ENCODE measurements at places on chromosomes 12 and 14.
A peak's percentile ranks its signal among the peaks of the same experiment; 100 is the strongest.

GRCh38 chr12:44859998-44860689 is 16.0 kb downstream of the NELL2 start:
- no peak for DNase-seq

DNA sequence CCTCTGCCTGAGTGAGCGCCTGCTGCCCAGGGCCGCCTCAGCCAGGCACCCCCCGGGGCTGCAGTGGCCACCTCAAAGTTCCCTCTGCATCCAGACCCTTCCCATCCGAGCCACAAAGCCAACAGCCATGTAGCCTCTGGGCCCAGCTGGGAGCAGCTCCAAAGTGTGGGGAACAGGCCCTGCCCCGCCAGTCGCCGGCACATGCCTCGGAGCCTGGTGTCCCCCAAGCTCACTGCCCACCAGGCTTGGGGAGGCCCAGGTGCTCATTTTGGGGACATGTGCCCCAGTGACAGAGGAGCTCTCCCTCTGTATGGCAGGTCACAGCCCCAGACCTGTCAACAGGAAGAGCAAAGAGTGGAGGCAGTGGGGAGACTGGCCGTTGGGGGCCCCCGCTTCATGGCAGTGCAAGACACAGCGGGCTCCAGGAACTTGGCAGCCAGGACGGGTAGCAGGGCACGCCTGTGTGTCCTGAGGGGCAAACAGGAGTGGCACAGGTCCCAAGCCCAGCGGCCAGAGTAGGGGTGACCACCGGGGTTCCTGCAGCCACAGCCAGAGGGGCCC is 29.9 kb downstream of the JAG2 start:
- no peak for DNase-seq

DNA sequence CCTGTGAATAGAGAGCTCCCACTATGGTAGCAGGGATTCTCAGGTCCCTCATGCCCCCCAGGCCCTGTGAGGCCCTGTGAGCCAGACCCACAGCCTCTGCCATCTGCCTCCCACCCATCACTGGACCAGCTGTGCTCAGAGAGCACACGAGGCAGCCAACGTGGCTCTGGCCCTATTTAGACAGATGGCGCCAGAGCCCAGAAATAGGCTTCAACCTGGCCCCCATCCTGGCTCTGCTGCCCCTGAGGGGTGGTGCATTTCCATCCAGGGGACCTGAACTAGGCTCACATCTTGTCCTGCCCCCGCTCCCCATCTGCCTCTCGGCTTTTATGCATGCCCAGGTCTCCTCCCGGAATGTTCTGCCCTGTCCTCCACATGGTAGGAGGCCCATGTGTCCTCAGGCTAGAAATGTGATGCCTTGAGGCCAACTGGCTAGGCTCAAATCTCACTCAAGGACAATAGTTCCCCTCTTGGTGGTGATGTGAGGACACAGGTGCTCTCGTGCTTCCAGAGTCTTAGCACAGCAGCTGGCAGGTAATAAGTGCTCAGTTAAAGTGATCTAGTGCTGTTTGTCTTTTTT is 18.9 kb downstream of the TMEM63C start:
- DNase-seq: no peak

- DNase-seq: no peak
Observed at GRCh38 chr14:71006200-71006563, 98.9 kb downstream of the PCNX1 start.

DNA sequence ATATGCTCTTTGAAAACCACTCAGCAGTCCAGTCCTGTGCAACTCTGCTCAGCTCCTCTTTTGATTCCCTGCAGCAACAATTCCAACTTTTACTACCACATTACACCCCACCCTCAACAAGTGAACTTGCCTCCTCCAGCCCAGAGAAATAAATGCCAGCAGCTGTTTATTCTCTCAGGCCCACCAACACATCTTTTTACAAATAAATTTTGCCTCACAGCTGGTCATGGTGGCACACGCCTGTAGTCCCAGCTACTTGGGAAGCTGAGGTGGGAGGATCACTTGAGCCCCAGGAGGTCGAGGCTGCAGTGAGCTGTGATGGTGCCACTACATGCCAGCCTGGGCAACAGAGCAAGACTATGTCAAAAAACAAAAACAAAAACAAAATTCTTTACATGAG is 9.8 kb downstream of the SNX6 start:
- no peak for DNase-seq

DNA sequence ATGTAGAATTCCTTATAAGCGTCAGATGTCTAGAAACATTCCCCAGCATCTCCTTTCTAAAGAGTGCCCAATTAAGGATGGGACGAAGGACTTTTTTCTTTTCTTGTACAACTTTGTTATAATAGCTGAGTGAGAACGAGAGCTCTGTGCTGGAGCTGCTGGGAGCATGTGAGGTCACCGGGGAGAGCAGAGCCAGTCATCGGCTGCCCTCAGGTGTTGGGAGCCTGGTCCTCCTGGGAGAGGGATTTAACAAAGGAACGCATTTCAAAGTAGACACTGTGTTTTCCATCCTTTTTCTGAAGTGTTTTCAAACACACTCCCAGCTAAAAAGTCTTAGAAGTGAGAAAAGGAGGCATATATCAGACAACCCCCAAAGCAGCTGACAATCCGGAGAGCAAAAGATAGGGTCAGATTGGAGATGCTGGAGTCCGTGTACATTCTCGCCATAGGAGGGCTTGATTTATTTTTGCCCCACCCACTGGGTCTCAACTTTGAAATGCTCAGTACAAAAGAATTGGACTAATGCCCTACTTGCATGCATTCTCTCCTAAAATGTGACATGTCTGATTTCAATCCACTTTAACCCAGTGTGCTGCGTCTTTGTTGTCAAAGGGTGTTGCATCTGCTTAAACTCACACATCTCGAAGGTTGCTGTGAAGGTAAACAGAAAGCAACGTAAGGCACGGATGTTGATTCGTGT is 50.8 kb upstream of the PIWIL1 start:
- DNase-seq: no peak

GRCh38 chr14:23827100-23827892 is 126.3 kb upstream of the DHRS4 start:
- no peak for DNase-seq

DNA sequence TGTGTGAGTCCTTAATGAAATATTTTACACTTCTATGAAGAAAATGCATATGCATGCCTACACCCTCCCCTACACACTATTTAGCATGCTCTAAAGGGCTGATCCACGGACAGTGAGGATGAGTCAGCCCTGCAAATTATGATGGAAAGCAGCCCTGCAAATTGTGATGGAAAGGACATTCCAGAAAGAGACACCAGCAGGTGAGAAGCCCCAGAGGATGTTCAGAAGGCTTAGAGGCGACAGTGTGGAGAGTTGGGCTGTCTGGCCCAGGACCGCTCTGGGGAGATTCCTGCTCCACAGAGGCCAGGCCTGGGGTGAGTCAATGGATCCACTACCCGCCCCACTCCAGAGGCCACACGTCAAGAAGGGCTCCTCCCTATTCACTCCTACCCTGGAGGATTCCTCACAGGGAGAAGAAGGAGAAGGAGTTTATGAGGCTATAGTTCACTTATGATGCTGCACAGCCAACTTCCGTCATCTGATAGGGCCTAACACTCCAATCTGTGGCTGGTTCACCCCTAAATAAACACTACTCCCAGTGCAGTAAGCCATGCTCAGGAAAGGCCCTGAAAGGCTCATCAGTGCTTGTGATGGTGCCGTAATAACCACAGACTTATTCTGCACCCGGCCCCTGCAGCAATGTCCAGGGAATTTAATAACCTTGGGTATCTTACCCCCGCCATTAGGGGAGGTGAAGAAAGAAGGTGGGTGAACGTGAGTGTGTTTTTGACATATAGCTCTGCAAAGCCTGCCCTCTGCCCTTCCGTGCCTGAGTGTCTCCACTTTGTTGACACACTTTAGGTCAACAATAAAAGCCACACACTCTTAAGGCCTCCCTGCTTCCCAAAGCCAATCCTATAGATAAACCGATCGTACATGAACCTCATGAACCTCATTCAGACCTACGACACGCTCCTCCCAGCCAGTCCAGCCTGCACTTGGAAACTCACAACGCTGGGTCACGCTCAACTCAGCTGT is 46.4 kb downstream of the CLMN start:
- no peak for DNase-seq

- DNase-seq: no peak
Observed at GRCh38 chr14:33764876-33765650, 185.8 kb downstream of the EGLN3 start.

DNA sequence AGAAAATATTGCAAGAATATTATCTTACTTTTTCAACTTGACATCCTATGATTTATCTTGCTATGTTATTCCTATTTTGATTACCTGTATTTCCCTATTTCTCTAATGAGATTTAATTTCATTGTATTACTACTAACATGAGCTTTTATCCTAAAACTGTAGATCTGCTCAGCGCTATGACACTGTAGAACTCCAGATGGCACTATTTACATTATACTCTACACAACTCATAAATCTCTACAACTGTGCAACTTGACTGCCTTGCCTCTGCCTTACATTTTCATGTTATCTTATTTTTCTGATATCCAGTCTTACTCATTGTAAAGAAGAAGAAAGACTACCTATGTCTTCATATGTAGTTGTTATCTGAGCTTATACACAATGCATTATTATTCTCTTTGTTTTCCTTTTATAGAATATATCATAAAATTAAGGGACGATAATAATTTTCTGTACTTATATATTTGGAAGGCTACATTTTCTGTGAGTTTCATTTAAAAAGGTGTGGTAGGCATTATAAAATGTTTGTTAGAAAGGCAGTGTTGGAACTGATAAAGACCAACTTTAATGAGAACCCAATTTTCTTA is 24.1 kb downstream of the NUP37 start:
- peak; percentile 31 for DNase-seq

GRCh38 chr14:67467134-67467533 is 21.4 kb downstream of the TMEM229B start:
- no peak for DNase-seq

DNA sequence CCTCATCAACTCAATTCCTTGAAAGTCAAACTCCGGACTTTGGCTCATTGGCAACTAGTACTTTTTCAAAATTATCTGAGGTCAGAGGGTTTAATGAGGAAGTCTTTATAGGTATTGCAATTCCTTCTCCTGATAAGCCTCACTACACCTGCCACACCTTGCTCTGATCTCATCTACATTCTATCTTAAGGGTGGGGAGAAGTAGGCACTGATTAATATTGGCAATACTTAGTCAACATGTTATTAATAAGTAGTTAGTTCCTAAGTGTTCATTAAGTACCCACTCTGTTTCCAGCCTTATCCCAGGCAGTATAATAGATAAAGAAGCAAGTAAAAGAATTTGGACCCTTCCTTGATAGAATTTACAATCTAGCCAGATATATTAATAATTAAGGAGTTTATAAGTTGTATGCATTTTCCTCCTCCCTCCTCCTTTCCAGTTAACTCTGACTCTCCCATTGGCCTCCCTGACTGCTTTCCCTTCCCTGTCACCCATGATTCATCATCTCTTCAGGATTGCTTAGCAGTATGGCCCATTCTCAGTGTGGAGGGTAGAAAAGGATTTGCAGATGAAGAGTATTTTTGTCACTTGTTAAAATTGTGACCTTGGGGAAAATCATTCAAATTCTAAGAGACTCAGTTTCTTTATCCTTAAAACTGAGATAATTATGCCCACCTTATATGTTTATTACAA is 231.0 kb upstream of the ATP2B1 start:
- DNase-seq: no peak

GRCh38 chr12:29212682-29213403 is 63.8 kb downstream of the FAR2 start:
- DNase-seq: no peak

DNA sequence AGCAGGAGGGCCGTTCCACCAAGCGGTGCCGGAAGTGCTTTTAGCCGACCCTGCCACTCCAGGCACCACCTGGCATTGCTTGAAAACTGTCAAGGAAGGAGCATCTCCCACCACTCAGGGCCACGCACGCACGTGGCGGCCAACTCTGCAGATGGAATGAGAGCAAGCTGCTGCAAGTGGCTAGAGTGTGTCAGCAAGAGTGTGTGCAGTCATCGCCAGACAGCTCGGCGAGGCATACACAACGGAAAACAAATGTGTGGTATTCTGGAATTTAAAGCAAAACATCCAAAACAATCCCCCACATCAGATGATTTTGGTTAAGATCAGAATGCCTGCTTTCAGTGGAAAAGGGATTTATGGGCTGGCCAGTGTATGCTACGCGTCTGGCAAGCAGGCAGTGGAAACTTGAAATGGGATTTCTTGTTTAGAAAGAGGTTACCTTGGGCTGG is 11.2 kb downstream of the CD9 start:
- no peak for DNase-seq

- DNase-seq: no peak
Observed at GRCh38 chr12:84912198-84913128, at the start of gene SLC6A15. Gene SLC6A15 (minus strand): TSS chr12:84912799. CDS start chr12:84892120, 20,679 bp downstream.

- peak; percentile 86 for DNase-seq
Observed at GRCh38 chr12:6534945-6535696, 804 bp downstream of the GAPDH start.

- no peak for DNase-seq
Observed at GRCh38 chr12:62808166-62808879, 126.6 kb downstream of the PPM1H start.

DNA sequence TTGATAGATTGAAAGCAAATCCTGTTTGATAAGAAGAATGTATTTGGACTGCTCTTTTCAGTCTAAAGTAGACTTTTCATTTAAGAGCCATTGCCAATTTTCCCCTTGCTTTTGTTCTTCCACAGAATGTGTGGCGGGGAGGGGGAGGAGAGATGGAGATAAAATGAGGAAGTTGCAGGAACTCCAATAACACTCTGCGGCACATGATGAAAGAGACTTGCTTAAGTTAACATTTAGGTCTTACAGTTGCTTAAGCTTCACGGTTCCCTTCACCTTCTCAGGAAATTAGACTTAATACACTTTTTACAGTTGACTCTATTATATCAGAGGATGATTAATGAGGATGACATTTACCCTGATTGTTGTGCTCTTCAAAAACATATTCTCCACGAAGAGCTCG is 537.3 kb downstream of the TMTC2 start:
- DNase-seq: no peak

- no peak for DNase-seq
Observed at GRCh38 chr14:33393895-33394368, 455.3 kb downstream of the NPAS3 start.

- no peak for DNase-seq
Observed at GRCh38 chr12:31325524-31325875, 450 bp downstream of the SINHCAF start.

- DNase-seq: no peak
Observed at GRCh38 chr12:112029301-112029700, 16.1 kb downstream of the ERP29 start.

DNA sequence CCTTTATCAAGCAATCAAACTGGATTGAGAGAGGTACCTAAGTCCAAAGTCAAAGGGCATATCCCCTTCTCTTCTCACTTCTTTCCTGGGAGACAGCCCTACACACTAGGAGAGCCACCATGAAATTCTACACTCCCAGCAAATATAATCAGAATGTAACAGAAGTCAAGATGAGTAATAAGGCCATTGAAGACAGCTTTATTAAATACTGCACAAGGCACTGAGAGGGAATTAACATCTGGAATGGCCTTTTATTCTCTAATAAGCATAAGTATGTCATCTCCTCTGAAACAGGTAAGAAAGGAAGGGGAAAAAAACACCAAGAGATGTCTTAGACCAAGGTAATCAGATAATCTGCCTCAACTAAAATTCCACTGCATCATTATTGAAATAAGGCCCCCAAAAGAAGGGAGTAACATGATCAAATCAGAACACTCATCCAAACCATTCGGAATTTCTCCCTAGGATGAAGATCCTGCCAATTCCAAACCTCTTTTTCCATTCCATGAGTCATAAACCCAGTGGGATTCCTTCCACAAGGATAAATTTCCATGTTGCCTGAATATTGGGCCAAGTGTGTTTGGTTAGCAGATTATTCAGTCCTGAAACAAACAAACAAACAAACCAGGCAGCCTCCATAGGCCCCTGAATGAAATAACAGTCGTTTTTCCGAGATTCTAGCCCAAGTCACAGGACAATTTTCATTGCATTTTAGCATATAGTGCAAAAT is 19.9 kb downstream of the SLC35F4 start:
- DNase-seq: no peak
